ENCODE measurements at places on chromosomes 16 and 17.

DNA sequence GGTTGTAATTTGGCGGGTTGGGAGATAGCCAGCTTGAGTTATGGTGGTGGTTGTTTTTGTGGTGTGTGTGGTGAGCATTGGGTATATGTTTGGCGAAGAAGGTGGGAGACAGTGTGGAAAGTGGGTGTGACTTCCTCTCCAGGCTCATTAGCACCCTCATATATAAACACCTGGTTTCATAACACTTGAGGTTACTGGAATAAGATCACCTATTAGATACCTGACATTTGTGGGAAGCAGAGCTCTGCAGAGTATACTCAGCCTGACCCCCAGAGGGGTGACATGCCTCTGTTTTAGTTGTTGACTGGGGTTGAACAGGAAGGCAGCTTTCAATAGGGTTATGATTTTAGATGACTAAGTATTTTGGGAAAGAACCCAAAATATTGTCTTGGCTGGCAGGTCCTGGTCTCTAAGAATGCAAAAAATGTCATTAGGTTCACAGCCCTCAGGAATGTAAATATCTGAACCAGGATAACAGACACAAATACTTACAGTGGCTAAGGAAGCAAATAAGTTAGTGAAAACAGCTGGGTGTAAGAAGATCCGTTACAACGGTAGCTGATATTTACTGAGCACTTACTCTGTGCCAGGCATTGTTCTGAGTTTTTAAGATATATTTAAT, 18.3 kb upstream of the EFCAB13 start:
- DNase-seq = no peak

- DNase-seq = no peak
Measured at GRCh38 chr17:30230596-30231125, 4.8 kb downstream of the SLC6A4 start.

DNA sequence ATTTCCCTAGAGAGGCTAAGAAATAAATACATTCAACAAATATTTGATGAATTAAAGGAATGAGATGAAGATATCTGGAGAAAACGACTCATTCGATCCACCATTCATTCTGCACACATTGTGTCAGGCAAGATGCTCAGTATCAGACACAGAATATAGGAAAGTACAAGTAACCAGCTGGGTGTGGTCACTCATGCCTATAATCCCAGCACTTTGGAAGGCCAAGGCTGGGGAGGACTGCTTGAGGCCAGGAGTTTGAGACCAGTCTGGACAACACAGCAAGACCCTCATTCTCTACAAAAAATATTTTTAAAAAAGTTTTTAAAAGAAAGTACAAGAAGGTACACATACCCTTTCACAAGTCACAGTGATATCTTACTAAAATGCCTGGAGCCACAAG, 42.3 kb downstream of the CRLF3 start:
- no peak for DNase-seq

DNA sequence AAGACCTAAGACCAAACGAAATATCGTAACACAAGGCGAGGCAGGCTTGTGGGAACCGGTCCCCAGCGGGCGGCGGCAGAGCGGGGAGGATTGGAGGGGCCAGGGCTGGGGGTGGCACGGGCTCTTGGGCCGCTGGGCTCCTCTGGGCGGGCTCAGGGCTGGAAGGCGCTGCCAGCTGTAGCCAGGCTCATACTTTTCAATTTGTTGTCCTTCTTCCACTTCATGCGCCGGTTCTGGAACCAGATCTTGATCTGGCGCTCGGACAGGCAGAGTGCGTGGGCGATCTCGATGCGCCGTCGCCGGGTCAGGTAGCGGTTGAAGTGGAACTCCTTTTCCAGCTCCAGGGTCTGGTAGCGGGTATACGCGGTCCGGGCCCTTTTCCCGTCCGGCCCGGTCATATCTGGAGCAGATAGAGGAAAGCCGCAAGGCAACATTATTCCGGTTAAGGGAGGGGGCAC, 1.5 kb downstream of the HOXB5 start:
- DNase-seq = no peak

- no peak for DNase-seq
Measured at GRCh38 chr16:50573947-50574744, 25.9 kb downstream of the NKD1 start.

- DNase-seq = no peak
Measured at GRCh38 chr16:624526-625070, 6.2 kb upstream of the WFIKKN1 start.

GRCh38 chr16:20870122-20870820, 29.9 kb downstream of the DCUN1D3 start:
- no peak for DNase-seq

GRCh38 chr17:48351911-48352332, 78.1 kb downstream of the SKAP1 start:
- no peak for DNase-seq

- no peak for DNase-seq
Measured at GRCh38 chr17:69300222-69300621, 26.7 kb downstream of the ABCA5 start.

- no peak for DNase-seq
Measured at GRCh38 chr17:80055597-80055996, 19.2 kb downstream of the CCDC40 start.

DNA sequence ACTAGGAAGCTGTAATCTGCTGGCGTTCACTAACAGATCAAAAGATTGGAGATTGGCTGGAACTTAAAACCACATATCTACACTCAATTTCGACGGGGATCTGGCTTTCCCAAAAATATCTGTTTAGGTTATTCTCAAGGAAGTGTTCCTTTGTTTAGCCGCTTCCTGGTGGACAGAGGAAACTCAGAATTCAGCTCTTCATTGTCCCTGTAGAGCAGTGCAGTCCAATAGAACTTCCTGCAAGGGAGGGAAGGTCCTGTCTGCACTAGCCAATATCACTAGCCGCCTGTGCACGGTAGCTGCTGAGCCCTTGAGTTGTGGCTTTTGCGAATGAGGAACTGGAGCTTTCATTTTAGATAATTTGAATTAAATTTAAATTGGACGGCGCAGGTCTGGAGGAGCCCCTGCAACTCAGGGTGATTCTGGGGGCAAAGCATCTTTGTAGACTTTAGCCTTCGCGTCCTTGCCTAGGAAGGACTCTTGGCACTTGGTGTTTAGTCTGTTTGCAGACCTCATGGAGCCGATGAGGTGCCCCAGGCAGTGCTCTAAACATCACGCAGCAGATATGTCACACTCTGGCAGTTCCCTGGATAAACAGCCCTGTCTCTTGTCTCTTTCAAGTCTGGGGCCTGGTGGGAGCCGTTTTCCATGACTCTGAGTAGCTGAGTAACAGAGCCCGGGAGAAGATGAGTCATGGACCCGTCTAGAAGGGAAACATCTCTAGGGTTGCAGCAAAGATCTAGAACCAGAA, 122.2 kb downstream of the CCDC182 start:
- DNase-seq = no peak

GRCh38 chr16:50666658-50667496, 14.2 kb downstream of the SNX20 start:
- DNase-seq = no peak

GRCh38 chr16:80164966-80165550, 375.7 kb upstream of the DYNLRB2 start:
- DNase-seq = no peak

DNA sequence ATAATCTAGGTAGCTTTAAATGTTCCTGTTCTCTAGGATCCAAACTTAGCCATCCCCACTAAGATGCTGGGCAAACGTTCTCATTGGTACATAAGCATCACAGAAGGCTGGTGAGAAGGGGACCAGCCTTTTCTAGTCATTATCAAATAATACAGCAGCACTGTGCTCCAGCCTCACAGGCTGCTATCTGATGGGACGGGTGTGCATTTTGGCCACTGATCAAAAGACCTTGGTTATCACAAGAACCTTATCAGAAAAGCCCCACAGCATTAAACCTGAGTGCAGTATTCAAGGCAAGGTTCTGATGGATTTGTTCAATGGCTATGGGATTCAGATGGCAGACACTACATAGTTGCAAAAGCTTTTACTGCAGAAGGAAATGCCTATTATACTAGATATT, 19.1 kb upstream of the KPNB1 start:
- no peak for DNase-seq

DNA sequence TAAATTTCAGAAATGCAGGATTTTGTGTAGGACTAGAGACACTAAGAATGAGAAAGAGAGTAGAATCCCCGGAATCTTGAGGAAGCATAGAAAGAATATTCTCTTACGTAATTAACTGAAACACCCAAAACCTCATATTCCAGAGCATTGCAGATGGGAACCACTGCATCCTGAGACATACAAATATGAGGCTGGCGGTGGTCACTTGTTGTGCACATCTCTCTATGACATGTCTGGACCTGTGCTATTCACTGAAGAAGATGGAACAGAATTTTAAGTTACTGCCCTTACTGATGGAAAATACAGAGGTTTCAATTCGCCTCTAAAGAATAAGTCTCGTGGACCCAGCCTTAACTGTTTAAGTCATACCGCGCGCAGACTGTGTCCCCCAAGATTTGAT, 806 bp downstream of the RAD51C start:
- no peak for DNase-seq
